Thymus (tissue), 14 donors: ENCODE measurements at places on chromosomes 12 and 14.

- H3K4me1 ChIP-seq, result peaks cover 7% of the 10 kb centered on the region
- H3K36me3 ChIP-seq, result no peaks in the 10 kb centered on the region
- no peak overlapping the region for H3K4me3 ChIP-seq
- H3K27me3 ChIP-seq, result no peaks in the 10 kb centered on the region
Observed at GRCh38 chr14:71487941-71488340, 444.3 kb upstream of the RGS6 start.

GRCh38 chr12:48968467-48968866 lies 3.1 kb downstream of the WNT10B start:
- H3K4me1 ChIP-seq, result peaks cover 15% of the 10 kb centered on the region
- no peaks in the 10 kb centered on the region for H3K36me3 ChIP-seq
- H3K27ac ChIP-seq, result no peak overlapping the region
- DNase-seq, result no peak
- H3K27me3 ChIP-seq, result peaks cover 79% of the 10 kb centered on the region

DNA sequence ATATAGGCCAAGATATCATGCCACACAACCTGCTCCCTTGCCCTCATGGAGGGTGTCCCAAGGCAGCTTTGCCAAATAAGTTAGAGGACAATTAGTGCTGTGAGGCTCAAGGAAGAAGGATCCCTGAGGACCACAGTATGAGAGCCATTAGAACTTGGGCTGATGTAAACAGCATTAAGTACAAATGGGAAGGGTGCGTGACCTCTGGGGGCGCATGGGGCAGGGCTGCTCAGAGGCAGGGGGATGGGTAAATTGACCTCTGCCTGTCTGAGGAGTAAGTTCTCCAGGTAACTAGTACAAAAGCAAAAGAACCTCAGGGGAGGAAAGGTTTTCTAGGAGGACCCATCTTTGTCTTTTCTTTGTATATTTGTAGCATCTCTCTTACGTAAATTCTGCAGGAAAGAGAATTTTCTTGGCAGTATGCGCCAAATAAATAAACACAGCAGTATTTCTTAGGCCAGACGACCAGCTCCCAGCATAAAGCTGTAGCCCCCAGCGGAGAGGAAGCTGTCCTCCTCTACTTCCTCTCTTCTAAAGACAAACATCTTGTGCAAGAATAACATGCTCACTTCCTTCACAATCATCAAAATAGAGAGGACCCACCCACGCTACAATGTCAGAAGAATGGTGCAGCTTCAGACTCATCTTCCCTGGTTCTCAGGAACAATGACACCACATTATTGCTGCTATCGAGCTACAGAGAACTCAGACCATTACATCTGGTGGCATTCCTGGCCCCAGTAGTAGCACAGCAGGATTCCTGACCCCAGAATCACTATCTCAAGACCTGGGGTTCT lies 16.4 kb upstream of the VWF start:
- no peaks in the 10 kb centered on the region for H3K36me3 ChIP-seq
- no peaks in the 10 kb centered on the region for H3K27me3 ChIP-seq
- peak; percentile 44 for DNase-seq
- H3K4me1 ChIP-seq, result peaks cover 39% of the 10 kb centered on the region
- H3K4me3 ChIP-seq, result no peak overlapping the region

- no peaks in the 10 kb centered on the region for H3K27me3 ChIP-seq
- H3K36me3 ChIP-seq, result no peaks in the 10 kb centered on the region
- H3K27ac ChIP-seq, result no peak overlapping the region
- no peak for DNase-seq
- no peak overlapping the region for H3K4me3 ChIP-seq
Observed at GRCh38 chr12:91902860-91903683, 242.6 kb downstream of the BTG1 start.

DNA sequence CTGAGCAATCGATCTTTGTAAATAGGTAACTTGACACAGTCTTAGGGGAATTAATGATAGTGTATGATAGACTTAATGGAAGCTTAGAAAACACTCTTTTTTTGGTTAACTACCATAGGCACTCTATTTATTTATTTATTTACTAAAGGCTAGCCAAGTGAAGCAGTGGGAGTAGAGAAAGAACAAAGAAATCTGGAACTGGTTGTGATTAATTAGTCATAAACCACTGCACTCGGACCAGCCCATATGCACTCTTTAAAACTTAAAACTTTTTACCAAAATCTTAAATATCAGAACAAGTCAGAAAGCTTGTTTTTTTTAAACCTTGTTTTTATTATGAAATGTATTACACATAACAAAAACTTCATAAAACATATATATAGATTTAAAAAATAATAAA lies 49.5 kb upstream of the SRP54 start:
- DNase-seq, result no peak
- H3K4me3 ChIP-seq, result no peak overlapping the region
- no peak overlapping the region for H3K27ac ChIP-seq
- no peaks in the 10 kb centered on the region for H3K27me3 ChIP-seq

GRCh38 chr12:127861406-127861805 lies 405.6 kb upstream of the TMEM132C start:
- DNase-seq, result no peak
- no peak overlapping the region for H3K4me3 ChIP-seq
- no peak overlapping the region for H3K27ac ChIP-seq

GRCh38 chr12:66573605-66574004 lies 105.3 kb downstream of the GRIP1 start:
- H3K27me3 ChIP-seq, result no peaks in the 10 kb centered on the region
- no peaks in the 10 kb centered on the region for H3K36me3 ChIP-seq
- H3K4me3 ChIP-seq, result no peak overlapping the region
- no peaks in the 10 kb centered on the region for H3K4me1 ChIP-seq
- no peak overlapping the region for H3K27ac ChIP-seq

DNA sequence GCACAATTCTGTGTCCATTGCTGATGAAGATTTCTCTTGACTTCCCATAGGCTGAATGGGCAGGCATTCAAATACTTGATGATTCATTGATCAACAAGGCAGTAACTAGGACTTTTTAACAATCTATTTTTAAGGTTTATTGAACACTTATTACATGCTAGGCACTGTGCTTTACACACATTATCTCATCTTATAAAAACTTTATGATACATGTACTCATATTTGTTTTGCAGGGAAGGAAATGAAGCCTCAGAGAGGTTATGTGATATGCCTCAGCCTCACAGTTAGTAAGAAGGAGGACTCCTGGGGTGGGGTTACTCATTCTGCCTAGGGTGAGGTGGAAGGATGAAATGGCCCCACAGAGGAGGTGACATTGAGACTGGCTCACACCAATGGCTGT lies 12.9 kb upstream of the EMP1 start:
- no peak overlapping the region for H3K4me3 ChIP-seq
- peaks cover 16% of the 10 kb centered on the region for H3K4me1 ChIP-seq
- no peaks in the 10 kb centered on the region for H3K27me3 ChIP-seq
- H3K27ac ChIP-seq, result no peak overlapping the region
- DNase-seq, result no peak

DNA sequence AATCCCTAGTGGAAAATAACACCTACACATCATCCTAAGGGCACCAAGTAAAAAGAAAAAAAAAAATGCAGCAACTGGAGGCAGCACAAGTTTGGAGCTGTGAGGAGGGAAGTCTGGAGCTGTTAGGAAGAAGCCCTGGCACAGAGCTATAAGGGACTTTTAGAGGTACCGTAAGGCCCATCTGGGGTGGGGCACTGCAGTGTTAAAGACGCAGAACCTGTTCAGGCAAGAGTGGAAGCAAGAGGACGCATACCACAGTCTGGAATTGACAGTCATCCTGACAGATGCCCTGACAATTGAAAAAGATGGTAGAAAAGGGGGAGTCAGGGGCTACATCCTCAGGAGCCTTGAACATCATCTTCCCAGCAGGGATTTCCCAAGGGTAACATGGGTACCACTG lies 195.9 kb upstream of the PLEKHG7 start:
- no peak overlapping the region for H3K4me3 ChIP-seq
- H3K27me3 ChIP-seq, result no peaks in the 10 kb centered on the region
- DNase-seq, result no peak
- H3K36me3 ChIP-seq, result no peaks in the 10 kb centered on the region

GRCh38 chr12:47801904-47802246 lies 17.8 kb downstream of the HDAC7 start:
- no peak overlapping the region for H3K4me3 ChIP-seq
- H3K4me1 ChIP-seq, result peaks cover 81% of the 10 kb centered on the region
- no peaks in the 10 kb centered on the region for H3K27me3 ChIP-seq
